ENCODE measurements at places on chromosomes 11 and 22.

DNA sequence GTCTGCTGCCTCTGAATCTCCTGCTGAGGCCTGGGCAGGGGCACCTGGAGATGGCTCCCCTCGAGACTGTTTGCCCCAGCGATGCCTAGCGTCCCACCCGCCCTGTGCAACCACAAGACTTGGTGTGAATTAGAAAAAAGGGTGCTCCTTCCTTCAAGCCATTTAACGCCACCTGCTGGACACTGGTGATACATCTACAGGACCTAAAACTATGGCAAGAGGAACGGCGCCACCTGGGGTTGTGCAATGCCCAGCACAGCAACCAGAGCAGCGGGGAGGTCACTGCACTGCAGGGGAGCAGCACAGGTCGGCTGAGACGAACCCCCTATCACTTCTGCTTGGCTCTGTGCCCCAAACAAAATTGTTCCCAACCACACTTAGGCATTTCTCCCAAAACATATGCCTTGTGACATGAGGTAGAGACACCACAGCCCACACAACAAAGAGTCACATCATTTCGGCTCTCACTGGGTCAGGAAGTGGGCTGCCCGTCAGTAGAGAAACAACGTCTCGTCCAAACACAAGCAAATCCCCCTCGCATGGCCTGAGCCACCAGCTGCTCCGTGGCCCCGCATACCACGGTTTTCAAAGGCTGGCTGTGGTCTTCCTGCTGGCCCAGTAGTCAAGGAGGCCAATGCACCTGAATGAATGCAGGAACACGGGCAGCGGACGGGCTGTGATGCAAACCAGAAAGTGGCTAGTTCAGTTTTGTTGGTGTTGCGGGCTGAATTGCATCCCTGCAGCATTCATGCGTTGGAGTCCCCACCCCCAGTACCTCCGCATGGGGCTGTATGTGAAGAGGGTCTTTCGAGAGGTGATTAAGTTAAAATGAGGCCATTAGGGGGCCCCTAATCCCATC lies 171.9 kb downstream of the SHANK2 start:
- DNase-seq, result peak; percentile 2

GRCh38 chr11:11747570-11747969 lies 94.2 kb upstream of the USP47 start:
- DNase-seq, result no peak

DNA sequence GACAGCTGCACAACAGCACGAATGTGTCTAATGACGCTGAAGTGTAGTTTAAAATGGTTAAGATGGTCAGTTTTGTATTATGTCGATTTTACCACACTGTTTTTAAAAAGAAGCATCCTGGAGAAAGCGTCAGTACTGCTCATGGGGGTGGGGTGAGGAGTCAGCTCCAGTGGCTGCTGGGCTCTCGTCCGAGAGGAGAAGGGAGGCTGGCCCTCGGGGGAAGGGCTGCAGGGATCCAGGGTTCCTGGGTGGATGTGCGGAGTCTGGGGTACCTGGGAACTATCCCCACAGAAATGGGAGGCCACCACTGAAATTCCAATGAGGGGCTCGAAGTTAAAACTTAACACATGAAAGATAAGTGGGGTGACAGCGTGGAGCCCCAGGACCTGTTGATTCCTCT lies 11.9 kb downstream of the C11orf21 start:
- DNase-seq, result no peak

DNA sequence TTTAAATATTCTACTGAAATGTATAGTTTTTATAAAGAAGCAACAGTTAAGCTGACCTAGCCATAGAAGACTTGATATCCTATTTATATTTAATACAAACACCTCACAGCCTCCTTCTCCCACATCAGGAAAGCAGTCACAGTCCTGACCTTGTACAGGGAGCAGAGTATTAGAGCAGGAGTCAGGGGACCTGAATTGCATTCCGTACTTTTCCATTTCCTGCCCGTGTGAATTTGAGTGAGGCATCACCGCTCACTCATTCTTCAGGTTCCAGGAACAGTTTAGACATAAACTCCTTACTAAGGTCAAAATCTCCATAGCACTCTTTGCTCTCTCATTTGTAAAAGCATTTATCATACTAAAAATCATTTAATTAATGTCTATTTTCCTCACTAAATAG lies 482.5 kb upstream of the FAT3 start:
- no peak for DNase-seq

GRCh38 chr11:68370211-68371111 lies 58.1 kb downstream of the LRP5 start:
- peak; percentile 29 for DNase-seq

GRCh38 chr11:119087123-119087522 lies 2.4 kb downstream of the HMBS start:
- no peak for DNase-seq

DNA sequence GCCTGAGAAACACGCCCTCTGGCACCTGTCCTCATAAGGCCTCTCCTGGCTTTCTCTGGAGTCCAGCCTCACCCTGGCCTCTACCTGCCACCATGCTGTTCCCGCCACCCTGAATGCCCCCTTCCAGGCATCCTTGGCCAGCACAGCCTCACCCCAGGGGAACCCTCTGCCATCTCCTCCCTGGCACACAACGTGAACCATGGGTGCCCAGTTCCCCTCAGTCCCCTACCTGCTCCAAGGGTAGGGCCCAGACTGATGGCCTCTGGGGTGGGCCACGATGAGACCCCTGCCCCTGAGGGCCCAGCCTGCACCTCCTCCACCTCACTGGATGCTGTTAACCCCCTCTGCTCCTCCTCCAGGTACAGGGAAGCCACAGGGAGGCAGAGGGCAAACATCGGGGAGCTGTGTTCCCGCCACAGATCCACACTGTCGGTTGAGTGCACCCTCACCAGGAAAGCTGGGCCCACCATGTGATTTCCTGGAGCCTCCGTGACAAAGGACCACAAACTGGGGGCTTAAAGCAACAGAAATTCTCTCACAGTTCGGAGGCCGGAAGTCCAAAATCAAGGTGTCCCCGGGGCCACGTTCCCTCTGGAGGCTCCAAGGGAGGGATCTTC lies 169.6 kb downstream of the BRD1 start:
- no peak for DNase-seq

DNA sequence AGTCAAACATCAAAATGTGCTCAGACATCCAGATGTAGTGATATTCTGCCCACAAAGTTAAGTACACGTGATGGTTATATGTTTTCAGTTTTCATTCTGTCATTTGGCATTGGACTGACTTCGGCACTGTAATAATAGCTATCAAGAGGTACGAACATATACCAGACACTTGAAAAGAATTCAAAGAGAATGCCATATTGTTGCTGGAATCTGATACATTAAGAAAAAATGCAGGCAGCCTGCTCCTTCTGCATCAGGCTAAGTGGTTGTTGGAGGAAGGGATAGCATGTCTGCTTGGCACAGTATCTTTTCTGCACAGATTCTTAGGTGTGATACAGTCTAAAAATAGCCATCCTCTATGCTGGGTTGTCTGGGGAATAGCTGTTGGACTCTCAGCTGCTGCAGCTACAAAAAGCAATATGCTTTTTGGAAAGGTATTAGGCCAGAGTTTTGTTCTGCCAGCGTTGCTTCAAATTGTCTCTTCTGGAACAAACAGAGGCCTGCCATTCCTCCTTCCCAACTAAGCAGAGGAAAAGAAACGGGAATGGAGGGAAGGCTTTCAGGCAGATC lies 892.6 kb downstream of the TBC1D22A start:
- DNase-seq, result no peak

- DNase-seq, result no peak
These were observed 15.1 kb downstream of the MYBPC3 start for GRCh38 chr11:47337229-47337924.

GRCh38 chr11:16184588-16184987 lies 171.8 kb downstream of the SOX6 start:
- no peak for DNase-seq

- peak; percentile 59 for DNase-seq
These were observed 772 bp downstream of the SLC25A45 start for GRCh38 chr11:65381716-65382032.
